Stimulated activated CD4-positive, alpha-beta T cell treated with anti-CD3 and anti-CD28 coated beads, Interleukin-2, amount 100 ng/mL, for 4 hours (primary cell): ENCODE measurements at places on chromosomes 3 and 15.

GRCh38 chr3:20561166-20561565 is 375.2 kb upstream of the SGO1 start:
- DNase-seq: no peak

GRCh38 chr15:50113187-50113505 is 5.9 kb downstream of the ATP8B4 start:
- DNase-seq: no peak

- no peak for DNase-seq
These were observed 154.3 kb downstream of the NSMCE3 start for GRCh38 chr15:29115093-29115991.

DNA sequence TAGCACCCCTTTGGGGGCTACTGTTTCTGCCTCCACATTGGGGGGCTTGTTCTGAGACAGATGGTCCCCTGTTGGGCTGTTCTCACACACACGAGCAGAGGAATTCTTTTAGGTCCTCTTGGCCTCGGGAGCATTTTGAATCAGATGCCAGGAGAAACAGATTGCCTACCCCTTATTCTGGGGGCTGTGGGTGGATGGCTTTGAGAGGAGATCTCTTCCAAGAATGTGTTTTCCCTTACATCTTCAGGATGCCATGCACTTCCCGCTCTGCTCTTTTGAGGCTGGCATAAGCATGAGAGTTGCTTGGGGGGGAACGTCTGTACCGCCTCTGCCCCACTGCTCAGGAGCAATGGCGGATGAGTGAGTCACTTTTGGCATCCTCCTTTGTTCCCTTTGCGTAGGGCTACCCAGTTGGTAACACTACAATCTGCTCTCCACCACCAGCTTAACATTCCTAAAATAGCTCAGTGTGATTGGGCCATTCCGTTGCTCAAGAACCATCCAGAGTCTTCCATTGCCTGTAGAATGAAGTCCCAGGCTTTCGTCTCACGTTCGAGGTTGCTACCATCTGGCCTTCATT is 154.4 kb downstream of the RPLP1 start:
- no peak for DNase-seq

- DNase-seq: peak; percentile 66
These were observed 108.1 kb downstream of the KLF13 start for GRCh38 chr15:31434588-31435260.

GRCh38 chr3:55605443-55606236 is 118.5 kb upstream of the WNT5A start:
- no peak for DNase-seq

DNA sequence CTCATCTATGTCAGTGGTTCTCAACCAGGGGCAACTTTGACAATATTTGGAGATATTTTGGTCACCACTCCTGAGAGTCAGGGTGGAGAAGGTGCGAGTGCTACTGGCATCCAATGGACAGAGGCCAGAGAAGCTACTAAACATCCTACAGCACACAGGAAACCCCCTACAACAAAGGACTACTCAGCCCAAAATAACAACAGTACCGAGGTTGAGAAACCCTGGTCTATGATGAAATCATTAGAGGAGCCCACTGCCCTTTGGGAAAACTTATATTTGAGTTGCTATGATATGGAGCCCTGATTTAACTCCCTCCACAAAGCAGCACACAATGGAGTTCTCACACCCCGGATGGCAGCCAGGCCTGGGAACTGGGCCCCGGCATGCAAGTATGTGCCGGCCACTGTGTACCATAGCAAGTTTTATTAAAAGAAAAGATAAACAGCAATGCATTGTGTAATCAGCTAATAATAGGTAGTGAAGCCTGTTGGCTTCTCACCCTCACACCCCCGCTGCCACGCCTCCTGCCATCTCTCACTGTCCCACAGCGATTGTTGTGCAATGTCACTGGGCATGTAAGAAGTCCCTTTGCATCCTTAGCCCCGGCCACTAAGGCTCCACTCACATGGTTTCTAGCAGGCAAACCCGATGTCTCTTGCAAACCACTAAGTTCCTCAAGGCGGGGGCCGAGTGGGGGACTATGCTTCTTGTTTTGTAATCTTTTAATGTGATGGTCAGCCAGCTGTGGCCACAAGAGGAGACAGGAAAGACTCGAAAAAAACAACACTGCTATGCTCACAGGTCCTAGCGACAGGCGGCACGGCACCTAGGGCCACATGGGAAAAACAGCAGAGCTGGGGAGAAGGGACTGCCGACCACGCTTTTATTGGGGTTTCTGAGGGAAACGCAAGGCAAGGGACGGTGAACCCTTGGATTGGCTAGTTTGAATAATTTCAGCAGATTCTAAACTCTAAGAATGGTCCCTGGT is 110.0 kb downstream of the AQP9 start:
- no peak for DNase-seq

DNA sequence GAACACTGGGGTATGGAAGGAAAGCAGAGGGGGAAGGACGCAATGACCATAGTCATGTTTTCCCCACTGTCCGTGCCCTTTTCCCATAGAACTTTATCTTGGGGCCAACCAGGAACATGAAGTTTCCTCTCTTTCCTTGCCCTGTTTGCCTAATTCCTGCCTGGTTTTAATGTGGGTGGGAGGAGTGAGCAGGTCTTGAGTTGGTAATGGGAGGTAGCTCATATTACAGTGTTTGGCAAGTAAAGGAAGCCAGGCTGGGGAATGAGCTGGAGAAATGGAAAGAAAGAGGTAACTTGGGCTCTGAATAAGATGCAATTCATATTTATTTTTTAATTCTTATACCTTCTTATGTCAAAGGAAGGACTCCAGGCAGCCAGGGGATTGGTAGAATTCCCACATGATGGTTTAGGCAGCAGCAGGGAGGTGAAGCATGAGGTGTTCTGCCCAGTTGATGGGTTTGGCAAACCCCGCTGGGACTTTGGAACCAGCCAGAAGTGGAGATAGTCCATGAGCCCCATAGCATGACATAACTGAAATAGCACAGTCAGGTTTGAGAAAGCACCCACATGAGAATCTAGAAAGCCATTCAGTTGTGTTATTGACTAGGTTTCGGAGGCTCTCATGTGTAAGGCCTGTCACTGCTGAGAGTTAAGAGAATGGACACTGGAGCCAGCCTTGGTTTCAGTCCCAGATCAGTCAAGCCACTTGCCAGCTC is 60.0 kb downstream of the CCK start:
- DNase-seq: no peak

GRCh38 chr3:30597131-30597768 is 9.2 kb upstream of the TGFBR2 start:
- DNase-seq: no peak

DNA sequence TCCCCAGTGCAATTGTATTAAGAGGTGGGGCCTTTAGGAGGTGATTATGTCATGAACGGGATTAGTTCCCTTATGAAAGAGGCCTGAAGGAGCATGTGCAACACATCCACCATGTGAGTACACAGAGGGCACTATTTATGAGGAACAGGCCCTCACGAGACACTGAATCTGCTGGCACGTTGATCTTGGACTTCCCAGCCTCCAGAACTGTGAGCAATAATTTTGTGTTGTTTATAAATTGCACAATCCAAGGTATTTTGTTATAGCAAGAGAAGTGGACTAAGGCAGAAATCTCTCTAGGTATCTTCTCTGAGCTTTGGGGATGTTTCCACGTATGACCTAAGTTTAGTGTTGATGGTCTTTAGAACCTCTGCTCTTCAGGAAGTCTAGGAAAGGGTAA is 149.3 kb upstream of the CBLB start:
- DNase-seq: no peak

DNA sequence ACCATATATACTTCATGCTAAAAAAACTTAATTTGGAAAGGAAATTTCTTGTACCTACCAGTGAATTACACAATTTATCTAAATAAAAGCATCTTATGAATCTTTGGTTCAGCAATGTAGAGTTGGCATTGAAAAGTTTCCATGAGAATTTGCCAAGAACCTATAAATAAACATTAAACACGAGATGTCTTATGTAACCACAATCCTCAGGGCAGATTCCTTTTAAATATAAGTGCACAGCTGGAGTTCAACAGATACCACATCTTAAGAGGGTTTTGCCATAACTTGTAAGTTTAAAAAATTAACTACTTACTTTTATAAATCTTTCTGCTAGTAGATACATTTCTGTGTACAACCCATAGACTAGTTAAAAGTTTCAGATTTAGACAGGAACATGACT is 499.3 kb upstream of the ARRDC4 start:
- no peak for DNase-seq

DNA sequence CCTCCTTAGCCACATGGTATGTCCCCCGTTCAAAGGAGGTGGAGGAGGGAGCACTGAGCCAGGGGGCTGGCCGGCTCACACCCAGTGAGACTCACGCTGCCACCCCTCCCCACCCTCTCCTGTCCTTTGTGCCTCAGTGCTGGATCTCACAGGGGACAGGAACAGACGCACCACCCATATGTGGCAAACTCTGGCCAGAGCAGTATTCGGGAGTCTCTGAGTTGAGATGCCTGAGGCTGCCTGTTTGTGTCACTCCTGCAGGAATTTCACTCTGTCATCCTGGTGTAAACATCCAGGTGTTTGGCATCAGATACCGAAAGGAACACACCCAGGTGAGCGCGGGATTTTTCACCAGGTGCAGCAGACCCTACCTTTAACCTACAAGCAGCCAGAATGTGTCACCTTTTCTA is 25.7 kb downstream of the RGMA start:
- no peak for DNase-seq

GRCh38 chr3:114827495-114827894 is 319.6 kb downstream of the ZBTB20 start:
- no peak for DNase-seq

- DNase-seq: no peak
These were observed 4.3 kb upstream of the TIPARP start for GRCh38 chr3:156670077-156670476.

- DNase-seq: no peak
These were observed 15.5 kb upstream of the PPP1R2 start for GRCh38 chr3:195558602-195559001.

DNA sequence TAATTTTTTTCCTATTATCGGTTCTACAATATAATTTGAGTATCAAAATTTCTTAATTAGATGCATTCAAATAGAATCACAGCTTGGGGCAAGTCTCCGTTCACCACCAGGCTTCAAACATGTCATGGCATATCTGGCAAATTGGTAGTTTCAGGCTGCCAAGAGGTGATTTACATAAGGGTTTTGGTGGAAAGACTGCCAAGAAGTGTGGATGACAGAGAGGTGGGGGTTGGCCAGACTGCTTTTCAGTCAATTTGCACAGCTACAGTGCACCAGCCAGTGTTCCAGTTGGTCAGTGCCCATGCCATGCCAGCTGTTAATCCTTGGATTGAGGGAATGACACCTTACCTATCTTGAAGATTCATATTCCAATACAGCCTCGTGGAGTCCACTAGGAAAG is 8.4 kb upstream of the GSK3B start:
- no peak for DNase-seq

DNA sequence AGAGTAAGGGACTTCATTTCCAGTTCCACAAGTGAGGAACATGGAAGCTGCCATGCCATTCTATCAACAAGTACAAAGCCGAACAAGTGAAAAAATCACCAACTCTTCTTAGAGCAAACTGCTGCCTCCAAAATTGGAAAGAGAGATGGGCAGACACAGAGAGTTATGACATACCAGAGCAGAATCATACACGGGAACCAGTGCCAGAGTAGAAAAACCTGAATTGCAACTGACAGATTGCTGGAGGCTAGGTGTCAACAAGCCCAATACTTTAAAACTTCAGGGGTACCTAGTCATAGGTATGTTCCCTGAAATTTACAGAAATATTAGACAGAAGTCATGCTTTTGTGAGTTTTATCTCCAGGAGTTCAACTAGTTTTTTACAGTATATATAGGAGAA is 62.0 kb downstream of the TTBK2 start:
- DNase-seq: no peak

GRCh38 chr15:38112406-38112805 is 140.2 kb upstream of the SPRED1 start:
- DNase-seq: no peak

DNA sequence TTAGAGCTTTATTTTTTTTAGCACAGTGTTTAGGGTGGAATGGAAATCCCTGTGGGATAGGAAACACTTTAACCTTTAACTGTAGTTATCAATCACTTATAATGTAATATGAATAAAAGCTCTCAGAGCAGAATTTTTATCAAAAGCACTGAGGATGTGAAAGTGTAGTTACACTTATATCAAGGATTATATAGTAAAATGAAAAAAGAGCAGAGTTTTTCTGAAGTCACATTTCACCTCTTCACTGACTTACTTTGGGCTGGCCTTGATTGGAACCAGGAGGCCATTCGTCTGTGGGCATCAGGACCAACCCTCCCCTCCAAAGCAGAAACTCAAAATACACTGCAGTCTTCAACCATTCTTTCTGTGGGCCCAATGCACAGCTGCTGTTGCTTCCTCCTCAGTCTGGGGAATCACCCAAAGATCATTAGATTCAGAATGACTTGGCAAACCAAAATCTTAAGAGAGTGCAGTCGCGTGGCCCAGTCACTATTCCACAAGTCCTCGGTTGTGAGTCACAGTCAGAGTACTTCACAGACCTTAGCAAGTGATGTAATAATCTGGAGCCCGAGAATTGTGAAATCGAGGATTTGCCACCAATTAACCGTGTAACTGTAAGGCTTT is 132.6 kb upstream of the COL8A1 start:
- DNase-seq: no peak

DNA sequence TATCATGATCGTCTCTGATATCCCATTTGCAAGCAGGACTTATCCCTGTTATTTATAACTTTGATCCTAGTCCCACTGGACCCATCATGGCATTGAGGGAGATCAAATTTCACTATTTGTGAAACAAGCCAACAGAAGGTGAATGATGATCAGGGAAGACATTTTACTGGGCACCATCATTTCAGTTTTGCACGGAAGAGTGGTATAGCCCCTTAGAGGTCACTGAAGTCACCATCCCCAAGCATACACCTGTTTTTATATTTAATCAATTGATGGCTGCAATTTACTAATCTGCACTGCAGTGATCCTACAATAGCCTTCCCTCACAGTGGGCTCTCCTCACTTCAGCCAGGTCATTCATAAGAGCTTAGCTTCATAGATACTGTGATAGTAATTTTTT is 132.4 kb downstream of the FHIT start:
- DNase-seq: no peak

DNA sequence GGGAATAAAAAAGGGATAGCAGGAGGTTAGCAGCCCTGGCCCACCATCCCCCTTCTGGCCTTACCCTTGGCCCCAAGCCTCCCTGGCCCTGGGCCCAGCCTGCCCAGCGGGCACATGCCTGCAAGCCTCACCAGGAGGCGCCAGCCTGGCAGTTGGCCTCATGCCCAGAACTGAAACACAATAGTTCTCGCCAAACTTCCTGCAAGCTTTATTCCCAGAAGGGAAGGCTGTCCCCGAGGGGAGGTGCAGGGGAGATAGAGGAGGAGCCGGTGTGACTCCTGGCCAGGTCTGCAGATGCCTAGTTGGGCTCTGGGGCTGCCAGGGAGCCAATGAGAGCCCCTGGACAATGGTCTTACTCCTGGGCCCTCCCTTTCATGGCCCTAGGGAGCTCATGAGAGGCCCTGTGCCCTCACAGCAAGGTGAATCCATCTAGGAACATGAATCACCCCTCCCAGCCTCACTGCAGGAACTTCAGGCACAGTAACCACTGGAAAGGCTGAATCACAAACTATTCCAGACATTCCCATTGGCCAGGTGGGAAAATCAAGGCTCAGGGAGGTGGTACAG is 4.0 kb downstream of the CCDC33 start:
- no peak for DNase-seq

GRCh38 chr15:66231394-66232266 is 21.9 kb downstream of the MEGF11 start:
- no peak for DNase-seq
